ENCODE measurements at places on chromosomes 7 and 10.
A peak's percentile ranks its signal among the peaks of the same experiment; 100 is the strongest.

DNA sequence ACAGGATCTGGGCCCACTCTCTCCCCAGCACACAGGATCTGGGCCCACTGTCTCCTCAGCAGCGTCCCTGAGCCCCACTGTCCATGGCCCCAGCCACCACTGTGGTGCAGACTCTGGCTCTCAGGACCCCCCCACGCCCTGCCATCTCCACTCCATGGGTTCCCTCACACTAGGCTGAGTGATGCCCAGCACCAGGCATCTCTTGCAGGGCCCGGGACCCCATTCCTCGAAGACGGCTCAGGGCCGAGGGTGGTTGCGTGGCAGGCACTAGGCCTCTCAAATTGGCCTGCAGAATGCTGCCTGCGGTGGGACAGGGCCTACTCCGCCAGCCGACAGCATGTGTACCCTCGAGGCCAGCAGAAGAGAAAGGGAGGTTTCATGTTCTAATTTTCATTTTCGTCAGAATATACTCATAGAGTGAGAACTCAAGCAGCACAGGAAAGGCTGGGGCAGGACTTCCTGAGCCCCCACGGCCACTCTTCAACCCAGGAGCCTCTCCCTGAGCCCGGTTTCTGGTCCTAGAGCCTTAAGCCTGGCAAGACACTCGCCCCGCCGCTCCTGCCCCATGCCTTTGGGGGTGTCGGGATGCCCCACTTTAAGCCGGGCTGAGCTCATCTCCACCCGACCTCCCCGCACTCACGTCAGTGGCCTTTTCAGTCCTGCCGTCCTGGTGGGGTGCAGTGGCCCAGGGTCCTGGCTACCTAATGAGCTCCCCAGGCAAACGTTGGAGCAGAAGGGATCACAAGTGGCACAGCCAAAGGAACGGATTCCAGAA, 44.0 kb downstream of the PWWP2B start:
- DNase-seq: no peak

DNA sequence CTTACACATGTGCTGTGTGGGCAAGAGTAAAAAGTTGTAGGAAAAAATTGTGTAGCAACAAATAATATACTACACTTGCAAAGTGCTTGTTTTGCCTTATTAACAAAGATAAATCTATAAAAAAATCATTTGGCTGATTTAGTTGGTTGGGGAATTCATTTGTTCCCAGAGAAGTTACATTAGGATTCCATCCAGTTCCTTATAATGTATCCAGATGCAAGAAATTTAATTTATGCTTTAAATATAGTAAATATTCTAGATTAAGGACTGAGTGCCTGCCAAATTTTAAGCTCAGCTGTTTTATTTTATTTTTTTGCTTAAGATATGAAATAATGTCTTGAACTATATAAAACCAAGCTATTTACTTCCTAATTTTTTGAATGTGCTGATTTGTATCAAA, 1169.9 kb downstream of the NXPH1 start:
- no peak for DNase-seq

DNA sequence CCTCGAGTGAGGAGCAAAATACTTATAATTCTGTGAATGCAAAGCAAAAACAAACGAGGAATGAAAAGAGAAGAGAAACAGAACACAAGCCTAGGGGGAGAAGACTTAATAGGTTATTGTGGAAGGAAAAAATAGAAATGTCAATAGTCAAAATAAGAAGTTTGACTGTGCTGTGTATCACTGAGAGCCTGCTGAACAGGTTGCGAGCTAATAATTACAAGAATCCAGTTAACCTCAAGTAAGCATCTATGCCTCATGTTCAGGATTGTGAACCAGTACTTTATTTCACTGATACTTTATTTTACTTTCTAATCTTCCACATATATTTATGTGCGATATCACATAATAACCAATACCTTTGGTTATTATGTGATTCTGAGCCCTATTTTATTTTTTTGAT, 316.7 kb downstream of the OTUD1 start:
- no peak for DNase-seq

GRCh38 chr7:25031432-25031831, 51.5 kb upstream of the OSBPL3 start:
- no peak for DNase-seq

DNA sequence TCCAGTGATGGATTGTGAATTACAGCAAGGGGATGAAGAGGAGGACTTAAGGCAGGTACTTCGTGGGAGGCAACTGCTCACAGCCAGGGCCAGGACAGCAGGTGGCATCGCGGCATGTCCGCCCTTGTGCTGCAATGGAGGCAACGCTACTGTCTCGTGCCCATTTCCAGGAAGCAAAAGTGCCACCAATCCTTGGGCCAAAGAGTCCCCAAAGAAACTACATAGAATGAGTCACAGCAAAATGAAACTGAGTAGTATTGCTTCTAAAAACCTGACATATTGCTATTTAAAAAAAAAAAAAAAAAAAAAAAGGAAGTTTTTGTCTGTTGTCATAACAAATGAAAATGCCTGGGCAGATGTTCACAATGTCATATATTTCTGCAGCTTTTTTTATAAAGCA, 46.6 kb downstream of the RSU1 start:
- DNase-seq: no peak

DNA sequence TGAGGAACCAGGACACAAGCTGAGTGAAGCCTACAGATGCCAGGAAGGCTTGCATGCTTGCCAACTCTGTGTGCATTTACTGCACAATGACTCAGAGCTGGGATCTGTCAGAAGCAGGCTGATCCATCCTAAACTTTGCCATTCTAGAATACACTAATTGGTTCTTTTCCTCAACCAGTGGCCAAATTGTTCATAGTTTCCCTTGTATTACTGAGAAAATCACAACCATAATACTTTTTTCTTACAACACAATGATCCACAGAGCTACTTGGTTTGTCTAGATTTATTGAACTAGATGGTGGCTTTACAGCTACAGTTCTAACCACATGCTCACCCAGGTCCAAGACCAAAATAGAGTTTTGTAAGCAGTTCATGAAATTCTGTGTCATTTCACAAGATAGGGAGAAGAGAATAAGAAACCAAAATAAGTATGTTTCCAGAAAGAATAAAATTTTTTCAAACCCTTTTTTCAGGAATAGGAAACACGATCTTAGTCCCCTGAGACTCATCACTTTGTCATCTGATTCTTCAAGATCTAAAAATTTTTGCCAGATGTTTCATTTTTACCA, 21.0 kb upstream of the LRRC17 start:
- peak; percentile 60 for DNase-seq

DNA sequence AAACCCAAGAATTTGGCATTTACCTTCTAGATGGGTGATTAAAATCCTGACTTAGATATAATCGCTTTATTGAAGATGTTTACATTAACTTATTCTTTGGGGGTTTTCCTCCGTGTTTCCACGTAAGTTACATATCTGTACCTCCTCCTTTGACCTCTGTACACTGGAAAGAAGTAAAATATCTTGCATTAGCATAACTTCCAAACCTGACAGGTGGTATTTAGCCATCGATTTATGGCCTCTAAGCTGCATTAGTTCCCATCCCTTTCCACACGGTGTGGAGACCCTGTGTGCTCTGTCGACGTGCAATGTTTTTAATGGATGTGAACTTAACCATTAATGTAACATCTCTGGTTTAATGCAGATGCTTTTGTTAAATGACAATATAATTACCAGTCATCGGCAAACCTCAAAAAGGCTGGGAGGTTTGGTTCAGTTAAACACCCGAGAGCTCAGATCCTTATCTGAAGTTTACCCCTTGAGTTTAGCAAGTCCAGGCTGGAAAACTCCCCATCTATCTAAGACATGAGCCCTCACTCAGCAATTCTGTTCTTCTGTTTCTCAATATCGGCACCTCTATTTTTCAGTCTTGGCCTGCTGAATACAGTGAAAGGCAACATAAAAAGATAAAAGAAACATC, 295.2 kb downstream of the GATA3 start:
- peak; percentile 12 for DNase-seq

DNA sequence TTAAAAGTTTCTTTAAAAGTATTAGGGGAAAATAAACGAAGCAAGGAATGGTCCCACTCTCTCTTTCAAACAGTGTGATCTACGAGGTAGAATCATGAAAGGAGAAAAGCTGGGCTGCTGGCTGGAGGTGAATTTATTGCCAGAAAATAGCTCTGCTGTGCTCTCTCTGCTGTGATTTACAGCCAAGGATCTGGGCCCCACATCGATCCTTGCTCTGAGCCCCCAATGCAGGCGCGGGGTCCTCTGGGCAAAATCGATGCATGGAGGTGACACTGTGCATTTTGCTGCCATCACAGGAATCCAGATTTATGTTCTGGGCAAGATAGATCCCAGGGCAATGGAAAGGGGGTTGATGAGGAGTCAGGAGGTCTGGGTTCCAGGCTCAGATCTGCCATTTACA, 91.0 kb upstream of the GPR26 start:
- DNase-seq: no peak

GRCh38 chr10:91632671-91633550, at the start of gene PPP1R3C:
Gene PPP1R3C, minus strand, starts transcription at chr10:91633071. Its CDS starts 102 bp downstream, at chr10:91632969.
- DNase-seq: peak; percentile 94

GRCh38 chr7:98051118-98051744, 55.4 kb upstream of the LMTK2 start:
- DNase-seq: peak; percentile 11

- DNase-seq: peak; percentile 94
These were observed 27.7 kb upstream of the VAX1 start for GRCh38 chr10:117165538-117166417.

Measured in A673 (cell line).